Left kidney (tissue), 8 donors: ENCODE measurements at places on chromosomes 6 and 20.
A peak's percentile ranks its signal among the peaks of the same experiment; 100 is the strongest.

DNA sequence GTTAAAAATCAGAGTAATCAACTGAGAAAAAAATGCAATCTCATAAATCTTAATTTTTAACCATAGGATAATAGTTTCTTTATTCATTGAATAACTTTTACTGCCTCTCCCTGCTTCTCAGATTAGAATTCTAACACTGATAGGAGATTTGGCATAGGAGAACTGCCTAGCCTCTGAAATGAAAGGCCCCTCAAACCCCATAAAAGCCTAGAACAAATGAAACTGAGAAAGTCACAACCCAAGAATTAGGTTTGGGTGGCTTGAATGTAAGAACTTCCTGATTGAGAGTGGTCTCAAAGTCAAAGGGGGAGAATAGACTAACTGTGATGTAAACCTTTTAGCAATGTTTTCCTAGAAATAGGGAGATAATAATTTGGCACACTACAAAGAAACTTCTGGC lies 52.2 kb downstream of the SAMD5 start:
- DNase-seq, result no peak

GRCh38 chr6:86017236-86017635 lies 374.6 kb upstream of the SYNCRIP start:
- DNase-seq, result no peak

DNA sequence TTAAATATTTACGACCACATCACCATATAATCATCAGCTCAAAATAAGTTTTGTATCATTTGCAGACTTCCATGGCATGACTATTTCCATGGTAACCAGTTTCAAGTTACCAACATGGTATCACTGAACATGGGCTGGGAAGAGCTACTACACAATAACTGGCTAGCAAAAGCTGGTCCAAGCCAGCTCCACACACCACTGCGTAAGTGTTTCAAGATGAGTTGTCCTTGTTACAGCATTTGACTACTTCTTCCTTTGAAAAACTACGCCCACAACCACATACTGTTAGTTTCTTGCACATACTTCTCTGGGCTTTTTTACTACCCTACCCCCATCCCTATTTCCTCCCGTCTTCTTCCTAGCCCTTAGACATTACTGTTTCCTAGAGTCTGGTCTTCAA lies 8.5 kb downstream of the CD164 start:
- DNase-seq, result no peak

DNA sequence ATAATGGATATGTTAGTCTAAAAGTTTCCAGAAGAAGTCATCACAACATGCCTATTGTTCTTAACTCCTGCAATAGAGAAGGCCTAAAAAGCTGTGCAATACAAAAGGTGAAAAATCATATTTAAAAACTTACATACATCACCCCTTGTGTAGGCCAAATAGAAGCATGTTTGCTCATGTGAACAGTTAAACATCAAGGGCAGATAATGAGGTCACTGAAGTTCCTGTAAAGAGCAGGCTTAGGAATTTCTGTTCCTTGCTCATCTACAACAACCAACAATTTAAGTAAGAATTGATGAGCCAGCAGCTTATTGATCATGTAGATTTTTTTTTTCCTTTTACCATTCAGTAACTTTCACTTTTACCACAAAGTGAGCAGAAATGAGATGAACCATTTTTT lies 7.5 kb upstream of the NUP153 start:
- DNase-seq, result no peak

DNA sequence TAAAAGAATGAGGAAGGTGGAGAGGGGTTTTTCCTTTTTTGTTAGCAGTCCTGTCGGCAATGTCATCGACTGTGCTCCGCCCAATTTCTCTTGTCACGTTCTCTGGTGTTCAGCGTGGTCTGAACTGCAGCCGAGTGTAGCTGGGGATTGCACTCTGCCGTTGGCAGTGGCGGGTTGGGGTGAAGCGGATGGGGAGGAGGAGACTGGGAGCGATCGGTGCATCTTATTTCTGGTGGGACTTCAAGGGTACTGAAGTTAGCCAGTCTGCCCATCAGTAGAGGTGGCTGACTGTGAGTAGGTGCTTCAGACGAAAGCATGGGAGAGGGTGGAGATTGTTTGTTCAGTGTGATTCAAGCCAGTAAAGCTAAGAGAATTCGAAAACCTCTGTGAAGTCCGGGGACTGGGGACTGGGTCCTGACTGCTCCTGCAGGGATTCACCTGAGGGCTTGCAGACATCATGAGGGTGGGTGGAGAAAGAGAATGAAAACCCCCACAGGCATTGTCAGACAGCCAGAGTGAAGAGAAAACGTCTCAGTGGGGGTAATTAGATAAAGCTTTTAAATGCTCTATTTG lies 5.1 kb downstream of the RREB1 start:
- DNase-seq, result no peak

GRCh38 chr20:34010405-34010931 lies 16.8 kb downstream of the RALY start:
- no peak for DNase-seq

DNA sequence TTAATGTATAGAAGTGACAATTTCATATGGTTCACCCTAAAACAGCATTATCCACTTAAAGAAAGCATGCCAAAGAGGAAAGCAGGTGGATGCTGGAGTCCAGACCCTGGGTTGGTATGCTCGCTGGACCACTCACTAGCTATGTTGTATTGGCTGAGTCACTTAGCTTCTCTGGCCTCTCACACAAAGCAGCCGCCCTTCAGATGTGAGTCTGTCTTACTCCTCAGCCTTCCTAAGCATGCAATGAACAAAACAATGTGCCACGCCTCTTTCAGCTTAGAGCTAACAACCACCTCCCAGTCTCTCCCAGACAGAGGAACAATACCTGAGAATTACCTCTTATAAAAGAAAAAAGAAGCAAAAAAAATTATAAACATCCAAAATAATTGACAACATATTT lies 29.4 kb downstream of the SIM1 start:
- no peak for DNase-seq

- DNase-seq, result no peak
These were observed 21.9 kb downstream of the BHLHE23 start for GRCh38 chr20:62984666-62985443.

- DNase-seq, result peak; percentile 73
These were observed 8.8 kb downstream of the NR2E1 start for GRCh38 chr6:108174371-108175175.

GRCh38 chr6:76382201-76382600 lies 309.7 kb upstream of the IMPG1 start:
- DNase-seq, result no peak

GRCh38 chr6:156262014-156262413 lies 515.2 kb upstream of the ARID1B start:
- DNase-seq, result no peak

GRCh38 chr6:151018911-151019782 lies 153.6 kb downstream of the MTHFD1L start:
- DNase-seq, result no peak

GRCh38 chr20:37386505-37387251 lies 40.7 kb downstream of the SRC start:
- no peak for DNase-seq

GRCh38 chr6:1436334-1437306 lies 47.2 kb downstream of the FOXF2 start:
- DNase-seq, result peak; percentile 81

- no peak for DNase-seq
These were observed 59.0 kb upstream of the TFB1M start for GRCh38 chr6:155373276-155373675.

GRCh38 chr6:13159300-13159699 lies 169.0 kb downstream of the TBC1D7 start:
- DNase-seq, result no peak

GRCh38 chr6:167013067-167013466 lies 13.9 kb downstream of the CEP43 start:
- no peak for DNase-seq

GRCh38 chr6:135577059-135577538 lies 79.6 kb upstream of the AHI1 start:
- DNase-seq, result no peak

DNA sequence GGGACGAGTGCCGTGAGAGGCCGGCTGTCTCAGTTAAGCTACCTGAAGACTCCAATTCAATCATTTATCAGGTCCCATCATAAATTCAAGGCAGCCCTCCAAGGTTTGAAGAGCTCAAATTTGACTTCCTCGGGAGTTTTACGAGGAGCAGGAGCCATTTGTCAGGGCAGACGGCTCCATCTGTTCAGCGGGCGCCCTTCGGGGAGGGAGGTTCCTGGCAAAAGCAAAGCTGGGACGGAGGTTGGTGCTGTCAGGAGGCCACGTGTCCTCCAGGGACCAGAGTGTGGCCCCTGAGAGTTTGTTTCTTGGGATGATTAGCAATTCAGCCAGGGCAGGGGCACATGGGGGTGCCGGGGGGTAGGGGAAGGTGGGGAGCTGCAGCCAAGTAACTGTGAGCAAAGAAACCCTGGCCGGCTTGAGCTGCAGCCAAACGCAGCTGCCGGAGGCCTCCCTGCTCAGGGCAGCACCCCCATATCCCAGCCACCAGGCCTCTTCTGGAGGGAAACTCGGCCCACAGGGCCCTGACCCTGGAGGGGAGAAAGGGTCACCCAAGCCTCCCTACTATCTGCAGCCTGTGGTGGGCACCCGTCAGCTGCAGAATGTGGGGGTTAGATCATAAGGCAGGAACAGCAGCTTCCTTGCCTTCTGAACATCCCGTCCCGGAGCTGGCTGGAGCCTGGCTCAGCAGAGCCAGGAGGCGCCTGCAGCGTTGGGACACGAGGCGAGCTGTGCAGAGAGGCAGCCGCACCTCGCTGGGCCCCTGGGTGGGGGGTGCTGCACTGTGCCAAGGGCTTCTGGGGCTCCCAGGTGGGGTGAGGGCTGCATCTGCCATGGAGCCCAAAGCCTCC lies 63.6 kb upstream of the GATA5 start:
- DNase-seq, result no peak

DNA sequence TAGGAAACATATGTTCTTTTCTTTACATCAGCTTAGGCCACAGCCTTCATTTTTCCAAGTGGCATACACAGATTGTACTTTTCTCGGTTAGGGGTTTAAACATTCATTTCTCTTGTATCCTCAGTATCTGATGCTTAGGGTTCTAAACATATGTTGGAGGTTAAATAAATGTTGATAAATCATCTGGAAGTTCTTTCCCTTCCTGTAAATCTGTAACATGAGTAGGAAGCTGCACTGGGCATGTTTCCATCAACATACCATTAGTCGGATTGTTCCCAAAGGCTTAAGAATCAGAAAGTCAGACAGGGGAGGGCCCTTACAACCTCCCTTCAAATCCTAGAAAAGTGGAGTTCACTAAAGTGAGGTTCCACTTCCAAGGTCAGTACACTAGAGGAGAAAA lies 54.8 kb upstream of the BCLAF1 start:
- DNase-seq, result peak; percentile 27

DNA sequence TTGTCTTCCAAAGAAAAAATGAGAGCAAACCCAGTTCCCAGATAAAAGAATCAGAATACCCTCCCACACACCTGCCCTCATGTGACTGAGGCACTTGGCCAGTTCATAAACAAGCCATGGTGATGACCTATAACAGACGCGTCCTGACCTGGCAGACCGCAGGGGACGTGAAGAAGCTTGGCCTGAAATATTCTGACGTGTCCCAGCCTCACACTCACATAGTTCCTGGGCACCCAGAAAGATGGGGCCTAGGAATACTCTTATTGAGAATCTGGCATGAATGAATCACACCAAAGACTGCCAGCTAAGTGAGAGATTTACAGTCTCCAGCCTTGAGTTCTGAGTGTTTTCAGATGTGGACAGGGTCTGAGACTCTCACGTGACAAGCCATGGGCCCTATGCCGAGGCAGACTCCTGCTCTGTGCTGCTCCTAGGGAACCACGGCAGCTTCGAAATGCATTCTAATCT lies 17.2 kb upstream of the MAP3K4 start:
- DNase-seq, result peak; percentile 37

- no peak for DNase-seq
These were observed 7.0 kb downstream of the EYA2 start for GRCh38 chr20:46901638-46902037.

- no peak for DNase-seq
These were observed 226.4 kb upstream of the SOX4 start for GRCh38 chr6:21367148-21367547.

- no peak for DNase-seq
These were observed 77.2 kb upstream of the BHLHE23 start for GRCh38 chr20:63083831-63084562.

DNA sequence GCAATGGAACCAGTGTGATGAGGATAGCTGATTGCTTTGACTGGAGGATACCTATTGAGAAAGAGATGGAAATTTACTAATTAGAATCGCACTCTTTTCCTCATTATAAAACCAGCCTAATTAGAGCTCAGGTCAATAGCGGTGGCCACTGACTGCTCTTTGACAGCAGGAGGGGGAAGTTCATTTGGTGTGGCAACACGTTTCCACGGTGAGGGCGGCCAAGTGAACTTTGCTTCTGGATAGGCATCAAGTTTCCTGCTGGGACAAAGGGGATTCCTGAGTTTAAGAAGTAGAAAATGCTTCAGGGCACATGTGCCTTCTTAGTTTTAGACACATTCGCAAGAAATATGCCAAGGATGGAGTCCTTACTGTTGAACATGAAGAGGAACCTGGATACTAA lies 145.3 kb upstream of the NRN1 start:
- no peak for DNase-seq

DNA sequence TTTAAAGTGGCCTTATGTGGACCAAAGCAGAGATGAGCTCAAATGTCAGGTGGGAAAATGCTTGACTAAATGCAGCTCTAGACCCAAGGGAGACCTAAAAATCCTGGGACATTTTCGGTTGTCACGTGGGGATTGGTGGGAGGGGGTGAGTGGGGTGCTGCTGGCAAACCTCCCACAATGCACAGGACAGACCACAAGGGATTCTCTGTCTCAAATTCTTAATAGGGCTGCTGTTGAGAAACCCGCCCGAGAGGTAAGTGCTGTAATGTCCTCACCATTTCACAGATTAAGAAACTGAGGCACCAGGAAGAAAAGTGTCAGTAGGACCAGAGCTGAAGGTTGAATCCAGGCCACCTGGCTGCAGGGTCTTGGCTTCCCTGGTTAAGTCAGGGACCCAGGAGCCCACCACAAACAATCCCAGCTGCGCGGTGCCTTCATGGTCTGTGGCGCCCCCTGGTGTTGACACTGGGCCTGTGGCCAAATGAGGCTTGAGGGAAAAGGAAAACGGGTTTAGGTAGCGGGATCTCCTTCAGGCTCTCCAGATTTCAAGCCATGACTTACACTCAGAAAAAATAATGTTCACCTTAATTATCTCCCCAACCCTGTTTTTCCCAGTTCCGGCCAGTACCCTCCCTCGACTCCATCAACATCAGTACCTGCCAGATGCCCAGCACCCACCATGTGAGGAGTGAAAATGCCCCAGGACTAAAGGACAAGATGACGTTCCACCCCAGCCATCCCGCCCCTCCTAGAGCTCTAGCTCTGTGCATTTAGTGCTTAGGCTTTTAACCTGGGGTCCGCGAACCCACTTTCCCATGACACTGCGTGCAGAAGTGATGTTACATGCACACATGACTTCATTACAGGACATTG lies 7.2 kb downstream of the HLA-G start:
- DNase-seq, result peak; percentile 4

DNA sequence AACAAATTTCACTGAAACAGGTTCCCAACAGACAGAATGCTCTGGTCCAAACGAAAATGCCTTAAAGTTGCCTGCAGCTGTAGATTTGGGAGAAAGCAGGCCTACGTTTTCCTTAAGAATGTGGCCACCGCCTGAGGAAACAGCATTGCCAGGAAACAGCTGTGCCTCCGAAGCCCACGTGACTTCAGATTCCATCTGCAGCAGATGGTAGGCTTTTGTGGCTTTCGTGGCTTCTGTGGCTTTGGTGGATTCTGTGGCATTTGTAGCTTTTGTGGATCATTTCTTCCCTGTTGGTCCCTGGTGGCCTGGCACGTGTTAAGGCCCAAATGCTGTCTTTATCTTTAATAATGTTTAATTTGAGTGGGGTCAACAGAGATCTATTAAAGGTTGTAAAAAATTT lies 222.9 kb downstream of the TTLL2 start:
- no peak for DNase-seq

GRCh38 chr6:167291623-167292300 lies 647 bp downstream of the UNC93A start:
- DNase-seq, result no peak

- DNase-seq, result no peak
These were observed 106.9 kb downstream of the TRDN start for GRCh38 chr6:123529843-123530242.
